H4 (cell line): ENCODE measurements at places on chromosomes 7 and 10.

DNA sequence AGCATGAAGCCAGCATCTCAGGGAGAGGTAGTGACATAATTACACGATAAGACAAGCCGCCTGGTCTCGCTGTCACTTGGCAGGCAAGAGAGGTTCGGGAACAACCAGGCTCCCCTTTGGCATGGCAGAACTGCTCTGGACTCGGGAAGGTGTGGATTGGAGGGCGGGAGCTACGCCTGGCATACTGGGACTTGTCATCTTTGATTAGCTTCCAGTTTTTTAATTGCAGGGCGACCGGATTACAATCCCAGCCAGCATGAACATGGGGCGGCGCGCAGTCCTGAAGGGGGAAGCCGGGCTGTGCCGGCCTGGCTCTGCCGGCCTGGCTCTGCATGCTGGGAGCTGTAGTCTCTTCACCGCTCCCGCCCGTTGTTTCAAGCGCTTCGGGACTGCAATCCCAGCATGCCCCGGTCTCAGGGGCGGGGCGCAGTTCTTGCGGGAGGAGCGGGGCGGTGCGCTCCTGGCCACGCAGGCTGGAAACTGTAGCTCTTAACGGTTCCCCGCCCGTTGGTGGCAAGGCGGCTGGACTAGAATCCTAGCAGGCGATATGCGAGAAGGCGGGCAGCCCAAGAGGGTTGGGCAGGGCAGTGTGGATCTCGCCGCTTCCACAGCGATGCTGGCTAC lies 45.5 kb upstream of the ZNF716 start:
- peak; percentile 90 for DNase-seq

- no peak for DNase-seq
Measured at GRCh38 chr7:105905209-105905909, 29.0 kb upstream of the ATXN7L1 start.

DNA sequence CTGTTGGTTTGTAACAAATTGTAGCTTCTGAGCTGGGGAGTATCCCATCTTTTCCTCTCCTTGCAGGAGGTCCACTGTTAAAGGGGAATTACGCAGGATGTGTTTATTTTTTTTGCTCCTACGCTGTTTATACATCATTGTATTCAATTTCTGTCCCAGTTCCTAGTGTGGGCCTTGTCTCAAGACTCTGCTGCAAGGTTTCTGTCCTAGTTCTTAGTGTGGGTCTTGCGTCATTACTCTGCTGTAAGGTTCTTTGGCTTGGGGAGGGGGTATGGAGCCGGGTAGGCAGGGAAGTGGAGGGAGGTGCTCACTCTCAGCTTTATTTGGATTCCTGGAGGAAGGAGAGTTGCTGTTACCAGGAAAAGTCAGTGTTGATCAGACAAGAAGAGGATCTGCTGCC lies 64.0 kb upstream of the TRIM8 start:
- DNase-seq: peak; percentile 45

DNA sequence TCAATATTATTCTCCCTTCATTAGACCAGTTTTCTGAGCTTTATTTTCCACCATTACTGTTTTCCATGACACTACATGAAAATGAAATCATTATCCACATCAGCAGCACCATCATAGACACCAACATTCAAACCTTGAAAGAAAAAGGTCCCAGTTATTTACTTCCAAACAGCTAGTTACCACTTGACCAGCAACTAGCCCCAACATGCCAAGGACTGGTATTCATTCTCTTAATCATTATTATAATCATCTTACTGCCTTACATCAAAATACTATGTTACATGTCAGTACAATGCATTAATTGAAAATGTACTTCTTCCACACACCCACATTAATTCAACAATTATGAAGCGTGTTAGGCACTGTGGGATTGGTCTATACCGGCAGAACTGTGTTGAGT lies 199.4 kb downstream of the TSPAN12 start:
- no peak for DNase-seq
